Esophagus squamous epithelium (tissue), 5 donors: ENCODE measurements at places on chromosomes 1 and 21.

GRCh38 chr1:4678066-4678717, 23.8 kb downstream of the AJAP1 start:
- DNase-seq: no peak

DNA sequence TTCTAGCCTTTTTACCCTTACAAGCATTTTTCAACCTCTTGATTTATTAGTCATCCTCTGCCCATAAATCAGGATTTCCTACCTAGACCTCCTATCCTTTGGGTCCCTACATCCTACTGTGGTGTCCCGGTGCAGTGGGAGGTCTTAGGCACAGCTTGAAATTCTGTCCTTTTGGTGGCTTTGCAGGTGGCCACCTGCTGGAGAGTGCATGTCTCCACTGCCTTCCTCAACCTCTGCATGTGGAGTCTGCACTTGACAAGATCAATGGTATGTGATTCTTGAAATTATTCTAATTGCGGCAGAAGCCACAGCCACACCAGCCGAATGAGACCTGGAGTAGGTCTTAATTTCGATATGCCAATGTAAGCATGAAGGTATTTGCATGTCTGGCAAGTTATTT, 11.4 kb upstream of the KCNA3 start:
- no peak for DNase-seq

GRCh38 chr1:155509064-155509463, 53.5 kb downstream of the ASH1L start:
- no peak for DNase-seq

- DNase-seq: no peak
These were observed 277.6 kb upstream of the RUNX1 start for GRCh38 chr21:35326677-35327076.

GRCh38 chr21:17610911-17611310, 1.8 kb downstream of the BTG3 start:
- DNase-seq: no peak

DNA sequence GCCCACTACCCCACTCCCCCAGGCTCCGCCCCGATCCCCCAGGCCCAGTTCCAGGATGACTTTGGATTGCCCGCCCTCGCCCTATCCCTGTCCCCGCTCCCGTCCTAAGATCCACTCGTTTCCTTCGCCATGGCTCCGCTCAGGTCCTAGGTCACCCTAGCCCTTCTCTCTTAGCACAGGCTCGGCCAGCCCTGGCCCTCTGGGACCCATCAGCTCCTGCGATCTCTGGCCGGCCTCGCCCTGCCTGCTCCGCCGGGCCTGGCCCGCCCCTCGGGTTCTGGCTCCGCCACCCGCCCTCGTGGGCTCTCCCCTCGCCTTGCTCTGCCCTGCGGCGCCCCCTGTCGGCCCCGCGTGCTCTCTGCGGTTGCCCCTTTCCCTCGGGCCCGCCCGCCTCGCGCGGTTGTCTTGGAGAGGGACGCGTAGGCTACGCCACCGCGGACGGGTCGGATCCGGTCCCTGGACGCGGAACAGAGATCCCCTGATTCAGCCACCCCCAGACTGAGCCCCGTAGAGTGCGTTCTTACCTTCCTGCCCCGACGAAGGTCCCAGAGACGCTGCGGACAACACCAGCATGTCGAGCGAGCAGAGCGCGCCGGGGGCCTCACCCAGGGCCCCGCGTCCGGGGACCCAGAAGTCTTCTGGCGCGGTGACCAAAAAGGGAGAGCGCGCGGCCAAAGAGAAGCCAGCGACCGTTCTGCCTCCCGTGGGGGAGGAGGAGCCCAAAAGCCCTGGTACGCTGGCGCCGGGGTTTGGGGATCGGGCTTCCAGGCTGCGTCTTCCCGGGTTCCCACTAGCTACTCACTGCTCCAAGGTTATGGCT, at the start of gene LRRC71:
Gene LRRC71 (plus strand): TSS at position 400 of the 820 bp plus-strand sequence. CDS start 172 bp downstream, at position 572.
- DNase-seq: no peak

GRCh38 chr21:37423103-37423502, 56.5 kb downstream of the DYRK1A start:
- no peak for DNase-seq

DNA sequence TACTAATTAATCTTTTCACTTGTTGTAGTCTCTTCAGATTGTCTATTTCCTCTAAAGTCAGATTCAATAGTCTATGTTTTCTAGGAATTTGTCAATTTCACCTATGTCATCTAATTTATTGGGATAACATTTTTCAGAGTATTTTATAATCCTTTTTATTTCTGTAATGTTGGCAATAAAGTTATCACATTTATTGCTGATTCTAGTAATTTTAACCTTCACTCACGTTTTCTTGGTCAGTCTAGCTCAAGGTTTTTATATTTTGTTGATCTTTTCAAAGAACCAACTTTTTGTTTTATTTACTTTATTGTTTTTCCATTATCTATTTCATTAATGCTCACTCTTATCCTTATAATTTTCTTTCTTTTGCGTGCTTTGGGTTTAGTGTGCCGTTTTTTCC, 97.9 kb upstream of the GNG12 start:
- no peak for DNase-seq

- DNase-seq: no peak
These were observed 81.7 kb upstream of the VANGL1 start for GRCh38 chr1:115560027-115560426.

DNA sequence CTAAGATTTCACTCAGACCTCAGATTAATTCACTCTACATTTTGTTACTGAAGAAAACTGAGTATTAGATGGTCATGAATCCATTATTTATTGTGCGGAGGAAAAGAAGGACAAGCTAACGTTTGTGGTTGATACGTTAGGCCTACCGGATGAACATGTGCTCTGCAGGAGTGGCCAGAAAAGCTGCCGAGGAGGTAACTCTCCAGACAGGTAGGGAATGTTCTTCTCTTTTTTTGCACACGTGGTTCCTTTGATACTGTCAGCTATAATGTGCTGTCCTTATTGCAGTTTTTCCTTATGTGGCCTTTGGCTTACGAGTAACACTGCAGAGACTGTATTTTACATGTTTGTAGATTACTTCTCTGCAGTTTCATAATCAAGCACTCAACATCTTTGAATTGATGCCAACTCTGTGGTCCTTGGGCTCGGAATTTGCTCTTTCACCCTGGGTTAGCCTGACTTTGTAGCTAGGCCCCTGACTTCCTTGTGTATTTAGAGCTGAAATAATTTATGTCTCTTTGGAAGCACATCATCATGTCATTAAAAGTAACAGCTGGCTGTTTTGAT, 13.6 kb downstream of the MTR start:
- DNase-seq: no peak

DNA sequence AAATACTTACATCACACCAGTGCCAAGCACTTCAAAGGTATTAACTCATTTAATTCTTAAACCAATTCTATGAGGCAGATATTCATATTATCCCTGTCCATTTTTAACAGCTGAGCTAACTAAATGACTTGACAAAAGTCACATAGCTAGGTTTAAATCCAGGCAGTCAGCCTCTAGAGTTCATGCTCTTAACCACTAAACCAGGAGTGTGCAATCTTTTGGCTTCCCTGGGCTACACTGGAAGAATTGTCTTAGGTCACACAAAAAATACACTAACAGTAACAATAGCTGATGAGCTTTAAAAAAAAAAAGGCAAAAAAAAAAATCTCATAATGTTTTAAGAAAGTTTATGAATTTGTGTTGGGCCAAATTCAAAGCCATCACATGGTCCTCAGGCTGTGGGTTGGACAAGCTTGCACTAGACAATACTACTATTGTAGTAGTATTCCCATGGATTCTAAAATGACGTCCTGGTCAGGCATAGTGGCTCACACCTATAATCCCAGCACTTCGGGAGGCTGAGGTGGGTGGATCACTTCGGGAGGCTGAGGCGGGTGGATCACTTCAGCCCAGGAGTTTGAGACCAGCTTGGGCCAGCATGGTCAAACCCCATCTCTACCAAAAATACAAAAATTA, 10.0 kb downstream of the UBR4 start:
- no peak for DNase-seq

- no peak for DNase-seq
These were observed 2.6 kb upstream of the PADI2 start for GRCh38 chr1:17121881-17122280.

GRCh38 chr1:211985556-211986264, 49.6 kb downstream of the INTS7 start:
- no peak for DNase-seq

DNA sequence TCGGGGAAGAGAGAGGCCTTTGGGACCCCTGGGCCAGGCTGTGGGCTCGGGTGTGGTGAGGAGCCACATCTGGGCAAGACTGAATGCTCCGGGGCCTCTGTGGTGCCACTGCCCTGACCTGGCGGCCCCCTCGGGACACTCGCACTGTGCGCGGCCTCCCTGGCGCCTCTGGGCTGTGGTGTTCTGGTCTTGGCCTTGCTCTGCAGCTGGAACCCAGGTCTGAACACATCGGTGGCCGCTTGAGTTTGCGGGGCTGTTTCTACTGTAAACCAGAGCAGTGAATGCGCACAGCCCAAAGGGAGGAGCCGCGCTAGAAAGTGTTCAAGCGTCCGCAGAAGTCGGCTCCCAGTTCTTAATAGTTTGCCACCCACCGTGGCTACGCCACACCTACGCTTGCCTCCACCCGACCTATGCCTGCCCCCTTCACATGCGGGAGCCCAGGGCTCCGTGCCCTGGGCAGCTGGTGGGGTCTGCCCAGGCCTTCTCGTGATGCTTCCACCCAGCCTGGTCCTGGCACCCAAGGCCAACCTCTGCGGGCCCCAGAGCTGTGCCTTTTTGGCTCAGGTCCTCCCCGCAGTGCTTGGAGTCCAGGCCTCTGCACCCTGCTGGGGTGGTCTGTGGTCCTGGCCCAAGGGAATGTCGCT, 4.4 kb downstream of the PDE9A start:
- DNase-seq: no peak

DNA sequence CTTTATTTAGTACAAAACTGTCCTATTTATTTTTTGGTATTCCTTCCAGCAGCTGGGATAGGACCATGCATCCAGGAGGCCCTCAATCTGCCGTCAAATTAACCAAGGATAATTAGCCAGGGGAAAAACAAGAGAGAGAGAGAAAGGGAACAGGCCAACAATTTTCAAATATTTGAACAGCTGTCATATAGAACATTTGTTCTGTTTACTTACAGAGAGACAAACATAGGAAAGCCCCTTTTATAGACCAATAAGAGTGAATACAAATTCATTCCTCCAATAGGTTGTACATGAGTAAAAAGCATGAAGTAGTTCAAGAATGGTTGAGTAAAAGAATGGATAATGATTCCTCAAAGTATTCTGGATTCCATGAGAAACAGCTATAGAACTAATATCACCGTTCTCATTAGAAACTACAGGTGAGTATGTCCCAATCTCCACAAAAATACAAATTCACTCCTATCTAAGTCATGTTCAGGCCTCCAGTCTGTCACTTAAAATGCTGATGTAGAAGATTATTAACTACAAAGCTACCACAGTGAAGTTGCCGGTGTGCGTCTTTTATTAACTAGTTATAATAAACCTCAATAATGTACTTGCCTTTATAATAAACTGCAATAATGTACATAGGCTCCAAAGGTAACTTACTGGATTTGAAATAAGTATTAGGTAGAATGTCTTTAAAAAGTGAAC, 64.8 kb upstream of the GNG4 start:
- DNase-seq: no peak

DNA sequence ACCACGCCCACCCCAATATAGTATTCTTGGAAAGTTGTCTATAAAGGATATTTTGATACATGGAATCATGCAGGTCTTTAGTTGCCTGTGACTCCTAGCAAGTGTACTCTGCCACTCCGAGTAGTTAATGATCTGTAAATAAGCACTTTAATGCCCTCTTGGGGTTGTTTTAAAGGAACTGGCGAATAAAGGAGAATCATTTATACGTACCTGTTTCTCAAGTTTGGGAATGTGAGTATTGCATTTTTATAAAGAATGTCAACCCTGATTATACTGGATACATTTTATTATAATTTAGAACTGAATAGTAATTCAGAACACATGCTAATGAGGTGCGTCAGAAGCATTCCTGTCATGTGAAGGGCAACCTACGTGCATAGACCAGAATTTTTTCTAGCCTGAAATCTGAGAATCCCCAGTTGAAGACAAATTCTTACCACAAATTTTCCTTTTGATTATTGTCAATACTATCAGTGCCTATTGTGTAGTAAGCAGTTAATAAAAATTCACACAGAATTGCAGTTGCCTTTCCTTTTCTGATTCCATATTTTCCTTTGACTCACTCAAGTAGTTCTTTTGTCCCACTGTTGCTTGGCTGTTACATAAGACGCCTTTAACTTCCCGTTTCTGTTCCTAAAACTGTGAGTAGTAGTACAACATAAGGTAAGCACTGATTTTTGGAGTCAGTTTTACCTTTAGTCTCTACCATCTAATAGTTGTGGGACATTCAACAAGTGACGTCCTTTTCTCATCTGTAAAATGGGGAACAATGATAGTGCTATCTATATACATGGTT, 5.1 kb downstream of the AHCYL1 start:
- no peak for DNase-seq
